ENCODE measurements at places on chromosomes 4 and X.

DNA sequence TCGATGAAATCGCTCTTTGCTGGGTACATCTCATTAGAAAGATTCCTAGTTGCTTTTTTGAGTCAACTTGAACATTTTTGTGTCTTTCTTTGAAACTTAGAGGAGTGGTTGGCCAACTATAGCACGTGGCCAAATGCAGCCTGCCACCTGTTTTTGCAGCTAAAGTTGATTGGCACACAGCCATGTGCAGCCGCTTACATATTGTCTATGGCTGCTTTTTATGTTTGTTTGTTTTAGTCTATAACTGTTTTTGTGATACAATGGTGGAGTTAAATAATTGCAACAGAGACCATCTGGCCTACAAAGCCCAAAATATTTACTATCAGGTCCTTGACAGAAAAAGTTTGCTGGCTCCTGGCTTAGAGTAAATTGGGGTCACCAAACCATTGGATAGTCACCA lies 86.3 kb downstream of the CLCN4 start:
- no peak for DNase-seq

- DNase-seq: no peak
Observed at GRCh38 chrX:132393992-132394391, 94.8 kb downstream of the MBNL3 start.

DNA sequence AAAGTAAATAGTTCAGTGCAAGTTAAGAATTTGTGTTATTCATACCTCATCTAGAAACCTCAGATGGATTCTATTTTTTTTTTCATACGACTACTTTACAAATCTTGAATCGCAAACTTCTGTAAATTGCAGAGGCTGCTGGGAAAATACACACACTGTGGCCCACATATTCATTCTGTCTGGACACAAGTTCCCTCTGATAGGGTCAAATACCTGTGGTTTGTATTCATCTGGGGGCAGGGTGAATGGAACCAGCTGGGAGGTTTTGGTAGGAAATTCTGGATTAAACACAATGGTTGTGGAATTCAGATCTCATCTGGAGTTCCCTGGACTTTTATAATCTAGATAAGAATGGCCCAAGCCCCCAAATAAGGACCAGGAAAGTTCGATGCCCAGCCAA lies 56.2 kb downstream of the SPATA18 start:
- DNase-seq: no peak

GRCh38 chr4:2366252-2367192 lies 51.9 kb downstream of the ZFYVE28 start:
- no peak for DNase-seq

DNA sequence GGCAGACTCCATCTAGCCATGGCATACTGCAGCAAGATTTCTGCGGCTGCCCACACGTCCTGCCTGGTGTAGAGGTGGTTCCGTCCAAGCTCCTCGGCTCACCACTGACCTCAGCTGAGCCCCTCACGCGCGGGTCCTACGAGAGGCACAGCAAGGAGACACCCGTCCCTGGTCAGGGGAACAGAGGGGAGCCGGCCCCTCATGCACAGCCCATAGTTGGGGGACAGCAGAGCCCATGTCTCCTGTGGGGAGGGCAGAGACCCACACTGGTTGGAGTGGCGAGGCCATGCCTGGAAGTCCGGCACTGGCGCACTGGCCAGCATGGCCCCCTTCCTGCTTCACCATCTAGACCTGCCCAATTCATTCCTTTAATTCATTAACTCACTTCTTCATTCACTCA lies 80.8 kb downstream of the HTRA3 start:
- no peak for DNase-seq

DNA sequence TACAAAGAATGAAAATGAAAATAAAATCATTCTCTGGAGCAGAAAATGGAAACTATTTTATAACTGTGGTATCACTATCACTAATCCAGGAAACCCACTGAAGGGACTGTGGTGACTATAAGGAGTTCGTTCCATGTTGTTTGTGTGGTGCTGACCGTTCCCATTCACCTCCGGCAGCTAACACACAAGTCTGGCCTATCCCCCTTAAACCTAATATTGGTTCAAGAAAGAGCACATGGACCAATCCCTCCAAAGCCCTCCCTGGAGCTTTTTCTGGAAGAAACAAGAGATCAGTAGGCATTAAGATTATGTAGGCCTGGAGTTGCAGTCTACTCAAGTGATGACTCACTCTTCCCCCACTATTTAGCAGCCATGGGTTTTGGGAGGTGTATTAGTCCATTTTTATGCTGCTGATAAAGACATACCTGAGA lies 25.9 kb upstream of the FAM241A start:
- no peak for DNase-seq

GRCh38 chrX:77510007-77510406 lies 62.8 kb downstream of the FGF16 start:
- no peak for DNase-seq

DNA sequence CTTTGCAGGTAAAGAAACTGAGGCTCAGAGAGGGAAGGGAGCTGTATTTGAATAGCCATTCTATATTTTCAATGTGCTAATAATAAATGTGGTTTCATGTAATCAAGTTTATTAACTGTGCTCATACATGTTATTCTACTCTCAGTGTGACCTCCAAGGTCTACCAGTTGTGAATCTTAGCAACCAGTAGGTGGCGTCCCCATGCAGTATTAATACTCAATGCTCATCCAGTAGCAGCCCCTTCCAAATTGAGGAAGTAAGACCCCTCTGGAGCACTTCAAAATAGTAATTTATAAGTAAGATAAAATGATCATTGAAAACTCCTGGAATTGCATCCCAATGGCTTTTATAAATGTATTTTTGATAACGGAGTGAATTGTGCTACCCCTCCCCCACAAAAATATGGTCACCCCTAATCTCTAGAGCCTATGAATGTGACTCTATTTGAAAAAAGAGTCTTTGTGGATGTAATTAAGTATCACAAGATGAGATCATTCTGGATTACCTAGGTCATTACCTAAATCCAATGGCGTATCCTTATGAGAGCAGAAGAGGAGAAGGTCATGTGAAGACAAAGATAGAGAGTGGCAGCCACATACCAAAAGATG lies 20.4 kb upstream of the SEPSECS start:
- DNase-seq: peak; percentile 7

GRCh38 chr4:108109997-108110416 lies 58.7 kb downstream of the LEF1 start:
- DNase-seq: no peak

GRCh38 chr4:98546910-98547594 lies 111.4 kb downstream of the TSPAN5 start:
- no peak for DNase-seq

GRCh38 chr4:25795566-25796454 lies 67.0 kb downstream of the SEL1L3 start:
- no peak for DNase-seq

- peak; percentile 38 for DNase-seq
Observed at GRCh38 chr4:4430492-4431195, 43.7 kb downstream of the NSG1 start.

DNA sequence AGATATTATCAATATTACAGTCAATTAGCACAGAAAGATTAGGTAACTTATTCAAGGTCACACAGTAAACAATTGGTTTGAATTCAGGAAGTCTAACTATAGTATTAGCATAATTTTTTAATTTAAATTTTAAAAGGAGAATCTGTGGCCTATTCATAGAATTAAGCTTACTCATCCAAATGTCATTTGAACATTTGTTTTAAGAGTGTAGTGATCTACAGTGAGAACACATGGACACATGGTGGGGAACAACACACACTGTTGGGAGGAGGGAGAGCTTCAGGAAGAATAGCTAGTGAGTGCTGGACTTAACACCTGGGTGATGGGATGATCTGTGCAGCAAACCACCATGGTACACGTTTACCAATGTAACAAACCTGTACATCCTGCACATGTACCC lies 48.3 kb downstream of the MEPE start:
- DNase-seq: no peak

GRCh38 chr4:683982-684622 lies 4.8 kb downstream of the SLC49A3 start:
- DNase-seq: no peak

GRCh38 chrX:94576367-94577004 lies 902.5 kb downstream of the FAM133A start:
- DNase-seq: no peak

Data from T-helper 9 cell (primary cell).